Spleen (tissue), 13 donors: ENCODE measurements at places on chromosomes 5 and 9. TPM values are rescaled to one million over a fixed set of nuclear protein-coding genes. Genes with fewer than 3 reads are reported as not detected.

- H3K36me3 ChIP-seq: no peaks in the 10 kb centered on the region
- no peak overlapping the region for H3K4me3 ChIP-seq
- DNase-seq: no peak
- no peaks in the 10 kb centered on the region for H3K27me3 ChIP-seq
- H3K27ac ChIP-seq: no peak overlapping the region
- no peaks in the 10 kb centered on the region for H3K4me1 ChIP-seq
Observed at GRCh38 chr5:85049020-85049419, 664.3 kb upstream of the EDIL3 start.

Gene MUSK
- total RNA-seq: not detected

GRCh38 chr5:139422307-139422893 lies 16.9 kb downstream of the DNAJC18 start:
- H3K27me3 ChIP-seq: no peaks in the 10 kb centered on the region
- peaks cover 21% of the 10 kb centered on the region for H3K4me1 ChIP-seq
- H3K36me3 ChIP-seq: peaks cover 16% of the 10 kb centered on the region
- no peak overlapping the region for H3K27ac ChIP-seq

- H3K27ac ChIP-seq: no peak overlapping the region
- H3K4me3 ChIP-seq: no peak overlapping the region
- no peaks in the 10 kb centered on the region for H3K36me3 ChIP-seq
Observed at GRCh38 chr9:77926371-77926878, 105.2 kb downstream of the GNAQ start.

Gene HRCT1
- 2.5 TPM for total RNA-seq

Gene APBA1
- total RNA-seq: 15.1 TPM

GRCh38 chr9:4147476-4148230 lies 152.2 kb downstream of the GLIS3 start:
- no peak for DNase-seq
- H3K27ac ChIP-seq: no peak overlapping the region
- H3K4me3 ChIP-seq: no peak overlapping the region
- H3K27me3 ChIP-seq: no peaks in the 10 kb centered on the region
